Activated CD4-positive, alpha-beta T cell treated with anti-CD3 and anti-CD28 coated beads, Interleukin-2, amount 10 ng/mL, durations not matched to agents 7 days and 5 days (primary cell): ENCODE measurements at places on chromosomes 12 and 14. TPM values are rescaled to one million over a fixed set of nuclear protein-coding genes. Genes with fewer than 3 reads are reported as not detected.

CDH24 gene
- 2.9 TPM for total RNA-seq

DNA sequence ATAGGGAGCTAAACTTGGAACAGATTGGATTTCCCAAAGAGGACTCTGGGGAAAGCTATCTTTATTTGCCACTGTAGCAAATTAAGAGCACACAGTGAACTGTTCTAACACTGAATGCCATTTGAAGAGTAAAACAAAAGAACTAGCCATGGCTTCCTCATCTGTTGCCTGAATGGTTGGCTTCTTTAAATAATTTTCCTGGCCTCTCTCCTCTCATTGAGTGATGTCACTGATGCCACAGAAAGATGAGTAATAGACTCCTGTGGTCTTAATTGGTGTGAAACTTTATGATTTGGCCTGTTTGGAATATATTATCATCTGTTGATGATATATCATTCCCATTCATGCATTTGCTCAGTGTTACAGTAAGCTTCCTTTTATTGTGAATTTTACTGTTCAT, 42.5 kb downstream of the WDR20 start:
- no peak overlapping the region for H3K4me3 ChIP-seq
- no peaks in the 10 kb centered on the region for H3K36me3 ChIP-seq
- H3K27ac ChIP-seq: no peak overlapping the region

DNA sequence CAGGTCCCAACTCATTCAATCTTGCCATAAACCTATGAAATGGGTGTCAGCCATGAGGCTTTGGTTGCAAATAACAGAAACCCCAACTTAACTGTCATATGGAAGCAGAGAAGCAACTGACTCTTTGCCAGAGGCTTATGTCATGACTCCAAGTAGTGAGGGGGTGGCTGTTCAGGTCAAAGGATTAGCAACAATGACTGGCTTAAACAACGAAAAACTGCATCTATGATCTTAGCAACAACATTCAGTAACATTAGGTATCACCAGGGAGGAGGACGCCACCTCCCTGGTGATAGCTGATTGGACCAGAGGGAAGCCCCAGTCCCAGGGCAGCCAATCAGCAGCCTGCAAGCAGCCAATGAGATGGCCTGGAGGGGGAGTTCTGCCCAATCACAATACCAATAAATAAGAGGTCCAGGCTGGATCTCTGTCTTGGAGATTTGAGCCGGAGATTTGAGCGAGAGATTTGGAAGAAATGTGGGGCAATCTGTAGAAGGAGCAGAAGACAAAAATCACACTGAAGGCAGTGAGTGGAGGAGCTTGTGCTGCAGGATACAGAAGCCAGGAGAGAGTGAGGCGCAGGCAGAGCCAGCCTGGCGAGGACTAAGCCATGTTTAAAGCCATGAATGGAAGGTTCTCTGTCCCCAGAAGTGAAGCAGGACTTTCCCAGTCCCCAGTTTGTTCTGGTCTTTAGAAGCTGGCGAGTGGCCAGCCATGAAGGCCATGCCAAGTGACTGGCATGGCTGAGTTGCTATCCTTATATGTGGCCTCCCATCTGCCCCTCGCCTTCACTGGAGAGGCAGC, 93.3 kb downstream of the CALM1 start:
- no peaks in the 10 kb centered on the region for H3K27me3 ChIP-seq
- DNase-seq: no peak
- H3K4me3 ChIP-seq: no peak overlapping the region
- no peak overlapping the region for H3K27ac ChIP-seq
- no peaks in the 10 kb centered on the region for H3K36me3 ChIP-seq

DNA sequence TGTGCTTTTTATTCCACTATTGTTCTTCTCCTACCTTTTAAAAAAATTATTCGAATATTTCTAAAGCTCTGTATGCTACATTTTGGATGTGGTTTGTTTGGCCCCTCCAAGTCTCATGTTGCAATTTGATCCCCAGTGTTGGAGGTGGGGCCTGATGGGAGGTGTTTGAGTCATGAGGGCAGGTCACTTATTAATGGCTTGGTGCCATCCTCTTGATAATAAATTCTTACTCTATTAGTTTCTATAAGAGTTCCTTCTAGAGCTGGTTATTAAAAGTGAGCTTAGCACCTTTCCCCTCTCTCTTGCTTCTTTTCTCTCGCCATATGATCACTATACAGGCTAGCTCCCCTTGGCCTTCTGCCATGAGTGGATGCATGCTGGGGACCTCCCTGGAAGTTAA, 445.6 kb upstream of the PDE3A start:
- no peaks in the 10 kb centered on the region for H3K4me1 ChIP-seq
- H3K27ac ChIP-seq: no peak overlapping the region
- H3K4me3 ChIP-seq: no peak overlapping the region
- no peaks in the 10 kb centered on the region for H3K27me3 ChIP-seq
- no peaks in the 10 kb centered on the region for H3K36me3 ChIP-seq
- DNase-seq: no peak

DNA sequence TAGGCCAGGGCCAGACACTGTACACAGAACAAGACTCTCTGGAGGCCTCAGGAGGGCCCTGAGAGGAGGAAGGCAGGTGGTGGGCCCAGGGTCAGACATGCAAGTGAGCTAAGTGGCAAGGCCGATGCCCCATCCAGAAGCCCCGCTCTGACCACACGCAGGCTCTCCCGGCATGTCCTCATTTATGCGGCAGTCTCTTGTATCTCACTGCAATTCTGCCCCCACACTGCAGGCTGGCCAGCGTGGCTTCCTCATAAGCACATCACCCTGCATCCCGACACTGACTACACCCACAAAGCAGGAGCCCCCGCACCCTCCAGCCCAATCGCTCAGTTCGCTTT, 17.5 kb downstream of the SSH1 start:
- peaks cover 52% of the 10 kb centered on the region for H3K4me1 ChIP-seq
- H3K27me3 ChIP-seq: no peaks in the 10 kb centered on the region
- H3K27ac ChIP-seq: peak overlapping the region; percentile 93
- no peak for DNase-seq

DNA sequence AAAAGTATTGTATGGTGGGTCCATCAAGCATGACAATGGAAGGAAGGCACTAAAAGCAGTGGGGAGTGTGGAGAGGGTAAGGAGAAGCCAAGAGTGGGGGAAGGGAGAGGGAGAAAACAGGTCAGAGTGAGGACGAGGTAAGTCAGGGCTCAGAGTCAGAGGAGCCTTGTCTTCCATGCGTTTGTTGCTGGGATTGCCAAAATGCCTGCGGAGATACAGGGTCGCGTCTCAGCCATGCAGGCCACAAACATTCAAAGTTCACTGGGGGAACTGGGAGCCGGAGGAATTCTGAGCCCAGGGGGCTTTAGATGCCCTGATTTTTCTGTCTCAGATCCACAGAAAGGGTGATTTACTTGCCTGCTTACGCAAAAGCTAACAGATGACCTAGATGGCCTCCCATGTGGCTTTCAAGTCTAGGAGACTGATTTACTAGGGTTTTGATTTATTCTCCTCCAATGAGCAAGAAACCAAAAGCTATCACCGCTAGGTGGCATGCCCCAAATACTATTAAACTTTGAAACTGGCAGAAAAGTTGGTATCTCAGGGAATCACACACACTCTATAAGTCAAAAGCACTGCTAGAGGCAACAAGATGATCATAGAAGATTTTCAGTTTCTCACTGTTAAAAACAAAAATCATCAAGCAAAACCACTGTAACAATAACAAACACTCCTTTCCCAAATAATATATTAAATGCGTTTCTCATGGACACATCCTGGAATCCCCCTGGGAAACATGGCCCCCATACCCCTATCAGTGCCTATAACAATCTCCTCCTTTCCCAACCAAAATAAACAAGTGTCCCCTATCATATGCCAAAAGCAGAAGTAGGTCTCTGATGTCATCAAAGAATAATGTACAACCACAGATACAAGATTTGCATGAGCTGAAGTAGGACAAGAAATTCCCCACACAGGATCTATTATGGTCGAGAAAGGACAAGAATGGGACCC, 26.6 kb upstream of the MDM1 start:
- H3K27ac ChIP-seq: no peak overlapping the region
- H3K27me3 ChIP-seq: no peaks in the 10 kb centered on the region
- H3K4me3 ChIP-seq: no peak overlapping the region
- peaks cover 28% of the 10 kb centered on the region for H3K4me1 ChIP-seq
- peak; percentile 85 for DNase-seq

- no peaks in the 10 kb centered on the region for H3K4me1 ChIP-seq
- no peak overlapping the region for H3K4me3 ChIP-seq
- H3K36me3 ChIP-seq: no peaks in the 10 kb centered on the region
- no peak overlapping the region for H3K27ac ChIP-seq
- DNase-seq: no peak
Measured at GRCh38 chr12:125434936-125435443, 369.8 kb downstream of the AACS start.
